ENCODE measurements at places on chromosomes 1 and 21.
A peak's percentile ranks its signal among the peaks of the same experiment; 100 is the strongest.

DNA sequence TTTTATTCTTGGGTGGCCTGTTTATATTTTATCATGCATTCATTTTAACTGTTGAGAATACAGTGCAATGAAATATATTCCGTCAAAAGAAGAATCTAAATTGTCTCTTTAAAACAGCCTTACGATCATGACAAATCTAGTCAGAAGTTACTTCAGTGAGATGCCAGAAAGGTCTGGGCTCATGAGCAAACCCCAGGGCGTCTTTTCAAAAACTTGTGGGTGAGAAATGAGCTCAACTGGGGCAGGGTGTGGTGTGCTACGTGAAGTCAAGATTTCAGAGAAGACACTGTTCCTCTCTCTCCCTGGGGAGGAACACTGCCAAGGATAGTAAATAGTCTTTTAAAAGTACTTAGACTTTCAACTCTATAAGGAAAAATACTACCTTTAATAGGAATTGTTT, 13.4 kb upstream of the UAP1 start:
- DNase-seq = peak; percentile 65

DNA sequence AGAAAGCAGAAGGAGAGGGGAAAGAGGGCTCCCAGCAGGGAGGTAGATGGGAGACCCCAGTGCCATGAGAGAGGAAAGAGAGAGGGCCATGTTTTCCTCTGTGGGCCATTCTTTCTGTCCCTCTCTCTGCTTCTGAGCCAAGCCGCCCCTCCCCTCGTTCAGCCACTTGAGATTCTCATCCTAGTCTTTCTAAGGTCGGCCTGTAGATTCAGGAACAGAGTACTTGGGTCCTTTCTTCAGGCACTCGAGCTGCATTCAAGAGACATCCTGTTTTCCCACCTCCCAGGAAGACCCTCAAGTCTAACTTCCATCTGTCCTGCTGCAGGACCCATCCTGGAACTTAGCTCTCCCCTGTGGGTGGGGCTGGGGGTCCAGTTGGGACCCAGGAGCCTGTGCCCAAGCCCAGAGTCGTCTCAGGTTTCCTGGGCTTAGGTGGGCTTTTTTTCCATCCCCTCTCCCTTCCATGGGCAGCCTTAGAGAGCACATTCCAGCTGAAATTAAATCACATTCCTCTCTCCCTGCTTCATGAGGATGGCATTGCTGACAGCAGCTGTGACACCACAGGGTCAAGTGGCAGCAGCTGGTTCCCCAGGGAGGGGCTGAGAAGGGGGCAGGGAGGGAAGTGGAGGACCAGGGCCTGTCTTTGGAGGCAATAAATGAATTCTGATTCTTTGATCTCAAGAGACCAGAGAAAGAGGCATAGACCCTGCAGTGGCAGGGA, 13.0 kb downstream of the NES start:
- DNase-seq = peak; percentile 87

DNA sequence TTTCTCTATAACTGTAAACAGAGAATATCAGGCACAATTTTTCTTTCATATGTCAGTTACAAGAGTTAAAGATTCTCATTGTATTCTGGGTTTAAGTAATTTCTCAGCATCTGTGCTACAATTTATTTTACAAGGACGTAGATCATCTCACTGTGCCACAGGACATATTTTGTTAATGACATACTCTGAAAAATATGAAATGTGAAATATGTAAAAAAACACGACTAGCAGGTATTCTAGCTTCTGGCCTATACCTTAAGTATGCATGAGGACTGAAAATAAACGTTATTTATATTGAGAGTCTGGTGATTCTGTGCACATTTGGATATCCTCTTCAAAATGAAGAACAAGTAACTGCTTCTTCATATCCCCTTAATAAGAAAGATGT, 308.8 kb downstream of the BRINP3 start:
- DNase-seq = peak; percentile 22

GRCh38 chr1:17912491-17912890, 157.4 kb downstream of the ACTL8 start:
- no peak for DNase-seq

GRCh38 chr21:45460611-45461368, 55.8 kb downstream of the COL18A1 start:
- DNase-seq = peak; percentile 74
